T-cell (primary cell): ENCODE measurements at places on chromosomes 3 and 15.

GRCh38 chr3:114231616-114232015 lies 5.8 kb downstream of the ZNF80 start:
- peak; percentile 61 for DNase-seq

DNA sequence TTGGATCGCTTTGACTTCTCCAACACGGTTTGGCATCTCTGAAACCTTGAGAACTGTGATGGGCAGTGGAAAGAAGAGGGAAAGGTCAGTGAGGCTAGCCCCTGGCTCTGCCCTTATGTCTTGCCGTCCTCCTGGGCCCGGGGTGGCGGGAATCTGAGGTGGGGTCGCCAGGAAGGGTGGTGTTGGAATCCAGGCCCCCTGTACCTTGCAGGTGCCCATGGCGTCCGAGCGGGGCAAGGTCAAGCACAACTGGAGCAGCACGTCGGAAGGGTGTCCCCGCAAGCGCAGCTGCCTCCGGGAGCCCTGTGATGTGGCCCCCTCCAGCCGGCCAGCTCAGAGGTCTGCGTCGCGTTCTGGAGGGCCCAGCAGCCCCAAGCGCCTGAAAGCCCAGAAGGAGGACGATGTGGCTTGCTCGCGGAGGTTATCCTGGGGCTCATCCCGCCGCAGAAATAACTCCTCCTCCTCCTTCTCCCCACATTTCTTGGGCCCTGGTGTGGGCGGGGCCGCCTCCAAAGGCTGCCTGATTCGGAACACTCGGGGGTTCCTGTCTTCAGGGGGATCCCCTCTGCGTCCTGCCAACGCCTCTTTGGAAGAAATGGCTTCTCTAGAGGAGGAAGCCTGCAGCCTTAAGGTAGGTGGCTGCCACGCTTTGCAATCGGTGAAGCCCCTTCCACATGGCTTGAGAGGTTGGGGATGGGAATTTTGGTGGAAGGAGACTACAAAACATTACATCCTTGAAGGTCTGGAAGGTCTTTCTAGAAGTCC lies 907 bp downstream of the TATDN2 start:
- peak; percentile 28 for DNase-seq

- DNase-seq = no peak
Measured at GRCh38 chr3:51173518-51174271, 211.4 kb upstream of the MANF start.

- DNase-seq = no peak
Measured at GRCh38 chr3:10775259-10775658, 40.8 kb upstream of the SLC6A11 start.

DNA sequence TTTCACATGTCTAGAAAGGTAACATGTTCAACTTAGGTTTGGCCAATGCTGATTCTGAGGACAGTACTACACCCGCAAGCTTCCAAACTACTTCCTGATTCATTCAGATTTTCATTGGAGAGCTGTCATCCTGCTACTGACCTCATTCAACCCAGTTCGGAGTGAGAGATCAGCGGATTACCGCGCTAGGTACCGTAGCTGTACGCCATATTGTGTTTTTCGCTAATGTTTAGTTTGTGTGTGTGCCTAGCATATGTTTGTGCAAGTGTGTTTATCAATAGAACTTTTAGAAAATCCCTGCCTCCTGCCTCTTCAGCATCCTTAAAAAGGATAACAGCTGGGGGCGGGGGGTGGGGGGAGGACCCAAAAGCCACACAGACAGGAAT lies 1.1 kb downstream of the ZBTB20 start:
- peak; percentile 53 for DNase-seq

- DNase-seq = no peak
Measured at GRCh38 chr3:109045271-109046040, 72.5 kb downstream of the MORC1 start.

DNA sequence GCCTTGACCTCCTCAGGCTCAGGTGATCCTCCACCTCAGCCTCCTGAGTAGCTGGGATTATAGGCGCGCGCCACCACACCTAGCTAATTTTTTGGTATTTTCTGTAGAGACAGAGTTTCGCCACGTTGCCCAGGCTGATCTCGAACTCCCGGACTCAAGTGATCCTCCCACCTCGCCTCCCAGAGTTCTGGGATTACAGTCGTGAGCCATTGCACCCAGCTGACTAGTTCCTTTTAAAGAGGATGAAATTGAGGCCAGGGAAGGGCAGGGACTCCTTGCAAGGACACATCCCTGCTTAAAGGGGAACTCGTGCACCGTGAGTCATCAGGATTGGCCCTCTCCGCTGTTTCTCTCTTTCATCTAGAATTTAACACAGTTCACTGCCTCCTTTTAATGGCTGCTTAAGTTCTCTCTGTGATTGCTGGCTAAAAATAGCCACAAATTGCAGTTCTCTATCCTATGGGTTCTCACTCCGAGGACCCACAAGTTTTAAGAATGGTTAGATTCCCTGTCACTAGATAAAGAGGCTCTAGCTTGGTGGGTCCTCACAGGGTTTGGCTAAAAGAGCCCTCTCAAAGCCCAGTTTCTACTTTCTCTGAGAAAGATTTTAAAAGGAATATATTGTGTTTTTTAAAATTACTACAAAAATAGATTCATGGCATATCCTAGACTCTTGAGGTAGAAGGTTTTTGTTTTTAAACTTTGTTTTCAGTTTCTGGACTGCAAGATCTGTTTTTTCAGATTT lies 1.4 kb downstream of the CRTAP start:
- DNase-seq = no peak

DNA sequence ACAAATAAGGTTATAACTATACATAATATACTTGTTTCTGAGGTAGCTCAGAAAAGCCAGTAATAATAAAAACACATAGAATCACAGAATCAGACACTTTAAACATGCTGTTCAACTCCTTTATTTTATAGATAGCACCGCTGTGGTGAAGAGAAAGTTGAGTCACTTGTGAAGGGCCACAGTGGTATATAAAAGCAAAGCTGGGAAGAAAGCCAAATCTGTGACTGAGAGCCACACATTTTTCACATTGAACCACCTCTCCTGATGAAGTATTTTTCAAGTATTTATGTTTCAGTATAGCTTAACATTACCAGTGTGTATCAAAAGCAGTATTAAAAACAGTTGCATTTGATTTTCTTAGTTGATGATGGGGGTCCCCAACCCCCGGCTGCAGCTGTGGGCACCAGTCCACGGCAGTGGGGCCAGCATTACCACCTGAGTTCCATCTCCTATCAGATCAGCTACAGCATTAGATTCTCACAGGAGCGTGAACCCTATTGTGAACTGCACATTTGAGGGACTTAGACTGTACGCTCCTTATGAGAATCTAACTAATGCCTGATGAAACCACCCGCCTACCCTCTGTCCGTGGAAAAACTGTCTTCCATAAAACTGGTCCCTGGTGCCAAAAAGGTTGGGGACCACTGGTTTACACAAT lies 46.2 kb downstream of the TBL1XR1 start:
- DNase-seq = peak; percentile 9

DNA sequence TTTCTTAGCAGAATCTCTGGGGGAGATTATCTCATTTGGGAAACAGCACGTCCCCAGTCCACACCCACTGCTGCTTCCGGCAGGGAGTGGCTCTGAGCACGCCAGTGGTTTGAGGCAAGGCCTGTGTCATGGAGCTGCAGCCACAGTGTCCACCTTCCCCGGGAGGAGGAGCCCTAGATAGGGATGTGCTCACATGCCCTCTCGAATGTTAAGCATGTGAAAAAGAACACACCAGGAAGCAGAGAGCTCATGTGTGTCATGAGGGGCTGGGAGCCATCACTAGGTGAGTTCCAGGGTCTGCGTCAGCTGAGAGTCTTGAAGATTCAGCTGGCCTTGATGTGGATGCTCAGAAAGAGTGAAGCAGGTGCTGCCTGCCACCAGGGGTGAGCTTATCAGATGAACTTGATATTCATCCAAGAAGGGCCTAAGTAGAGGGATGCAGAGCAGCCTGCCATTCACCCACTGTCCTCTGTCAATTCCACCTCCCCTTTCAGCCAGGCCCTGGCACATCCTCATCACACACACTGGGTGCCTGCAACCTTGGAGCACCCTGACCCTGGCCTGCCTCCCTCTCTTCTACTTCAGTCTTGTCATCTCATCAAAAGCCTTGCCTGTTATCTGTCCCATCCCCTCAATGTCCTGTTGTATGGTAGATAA lies 16.3 kb downstream of the ITGA11 start:
- DNase-seq = no peak

GRCh38 chr15:81947548-81947947 lies 98.3 kb downstream of the MEX3B start:
- DNase-seq = no peak

- DNase-seq = no peak
Measured at GRCh38 chr3:126997455-126998038, 14.6 kb downstream of the PLXNA1 start.

GRCh38 chr3:127296166-127296565 lies 8.3 kb upstream of the PRR20G start:
- no peak for DNase-seq

- DNase-seq = no peak
Measured at GRCh38 chr15:57327985-57328471, 48.3 kb upstream of the CGNL1 start.
